ENCODE measurements at places on chromosomes 6 and 20.

DNA sequence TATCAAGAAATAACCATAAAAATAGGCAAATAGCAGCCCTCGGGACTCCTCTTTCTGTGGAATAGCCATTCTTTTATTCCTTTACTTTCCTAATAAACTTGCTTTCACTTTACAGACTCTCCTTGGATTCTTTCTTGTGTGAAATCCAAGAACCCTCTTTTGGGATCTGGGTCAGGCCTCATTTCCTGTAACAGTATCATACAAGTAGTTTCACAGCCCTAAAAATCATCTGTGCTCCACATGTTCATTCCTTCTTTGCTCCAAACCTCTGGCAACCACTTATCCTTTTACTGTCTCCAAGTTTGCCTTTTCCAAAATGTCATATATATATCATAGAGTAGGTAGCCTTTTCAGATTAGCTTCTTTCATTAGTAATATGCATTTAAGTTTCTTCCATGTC lies 13.5 kb upstream of the NT5E start:
- no peak for DNase-seq

GRCh38 chr6:158552055-158552795 lies 7.7 kb upstream of the TMEM181 start:
- DNase-seq: peak; percentile 27

DNA sequence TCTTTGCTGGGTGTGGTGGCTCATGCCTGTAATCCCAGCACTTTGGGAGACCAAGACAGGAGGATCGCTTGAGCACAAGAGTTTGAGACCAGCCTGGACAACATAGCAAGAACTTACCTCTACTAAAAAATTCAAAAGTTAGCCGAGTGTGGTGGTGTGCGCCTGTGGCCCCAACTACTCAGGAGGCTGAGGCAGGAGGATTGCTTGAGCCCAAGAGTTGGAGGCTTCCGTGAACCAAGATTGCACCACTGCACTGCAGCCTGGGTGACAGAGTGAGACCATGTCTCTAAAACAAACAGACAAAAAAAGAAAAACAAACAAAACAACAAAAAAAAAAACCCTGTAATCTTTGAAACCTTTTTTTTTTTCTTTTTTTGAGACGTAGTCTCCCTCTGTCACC lies 67.5 kb downstream of the CAP2 start:
- DNase-seq: no peak

DNA sequence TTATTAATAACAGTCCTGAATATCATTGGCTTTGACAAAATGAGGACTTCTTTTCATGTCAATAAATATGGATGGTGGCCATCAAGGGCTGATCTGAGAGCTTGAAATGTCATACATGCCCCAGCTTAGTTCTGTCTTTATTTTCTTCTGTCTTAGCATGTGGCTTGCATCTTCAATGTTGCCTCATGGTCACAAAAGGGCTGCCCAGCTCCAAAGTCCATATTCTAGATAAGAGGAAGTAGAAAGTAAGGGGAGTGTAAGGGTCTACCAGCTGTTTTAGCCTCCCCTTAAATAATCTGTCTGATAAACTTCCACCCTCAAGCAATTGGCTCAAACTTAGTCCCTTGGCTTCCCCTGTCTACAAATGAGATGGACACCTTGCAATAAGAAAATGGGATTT lies 14.2 kb downstream of the BTN2A1 start:
- DNase-seq: no peak

GRCh38 chr20:16821211-16822089 lies 73.3 kb downstream of the OTOR start:
- peak; percentile 39 for DNase-seq

GRCh38 chr6:54403096-54403495 lies 94.9 kb downstream of the TINAG start:
- DNase-seq: no peak

DNA sequence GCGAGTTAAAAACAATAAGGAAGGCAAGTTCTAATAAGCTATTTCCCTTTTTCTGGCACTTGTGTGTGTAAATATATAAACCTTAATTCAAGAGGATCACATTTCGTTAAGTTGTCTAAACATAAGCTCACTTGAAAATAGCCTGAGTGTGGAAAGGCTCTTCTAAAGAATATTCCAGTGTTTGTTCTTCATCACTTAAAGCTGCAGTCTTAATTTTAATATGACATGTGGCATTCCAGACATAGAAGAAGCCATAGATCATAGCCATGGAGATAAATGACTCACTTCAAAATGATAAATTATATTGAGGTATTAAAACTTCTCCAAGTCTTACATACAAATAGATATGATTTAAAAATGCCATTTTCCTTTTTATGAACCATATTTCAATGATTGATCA lies 42.1 kb downstream of the IYD start:
- DNase-seq: no peak

DNA sequence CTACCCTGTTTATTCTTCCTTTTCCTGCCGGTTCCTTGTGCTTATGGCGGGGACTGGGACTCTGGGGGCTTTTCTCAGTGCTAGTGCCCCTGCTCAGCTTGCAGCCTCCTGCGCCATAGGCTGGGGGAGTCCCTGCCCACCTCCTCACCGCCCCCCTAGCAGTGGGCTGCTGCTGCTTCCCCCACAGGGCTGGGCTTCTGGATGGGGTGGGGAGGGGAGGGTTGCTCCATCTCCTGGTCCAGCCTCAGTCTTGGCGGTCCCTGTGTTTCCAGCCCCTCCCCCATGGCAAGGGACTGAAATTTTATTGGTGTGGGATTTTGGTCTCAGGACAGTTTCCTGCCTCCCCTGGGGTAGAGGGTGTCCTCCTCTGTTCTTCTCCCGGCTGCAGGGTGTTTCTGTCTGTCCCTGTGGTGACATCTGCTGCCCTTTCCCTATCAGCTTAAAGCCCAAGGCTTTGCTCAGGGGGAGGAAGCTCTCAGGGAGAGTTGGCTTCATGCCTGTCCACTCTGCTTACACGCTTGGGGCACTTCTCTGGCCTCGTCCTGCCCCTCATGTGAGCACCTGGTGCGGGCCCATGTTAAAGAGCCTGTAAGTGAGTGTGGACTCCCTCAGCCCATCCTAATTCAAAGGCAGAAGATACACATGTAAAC lies 100.6 kb downstream of the HIVEP1 start:
- no peak for DNase-seq

DNA sequence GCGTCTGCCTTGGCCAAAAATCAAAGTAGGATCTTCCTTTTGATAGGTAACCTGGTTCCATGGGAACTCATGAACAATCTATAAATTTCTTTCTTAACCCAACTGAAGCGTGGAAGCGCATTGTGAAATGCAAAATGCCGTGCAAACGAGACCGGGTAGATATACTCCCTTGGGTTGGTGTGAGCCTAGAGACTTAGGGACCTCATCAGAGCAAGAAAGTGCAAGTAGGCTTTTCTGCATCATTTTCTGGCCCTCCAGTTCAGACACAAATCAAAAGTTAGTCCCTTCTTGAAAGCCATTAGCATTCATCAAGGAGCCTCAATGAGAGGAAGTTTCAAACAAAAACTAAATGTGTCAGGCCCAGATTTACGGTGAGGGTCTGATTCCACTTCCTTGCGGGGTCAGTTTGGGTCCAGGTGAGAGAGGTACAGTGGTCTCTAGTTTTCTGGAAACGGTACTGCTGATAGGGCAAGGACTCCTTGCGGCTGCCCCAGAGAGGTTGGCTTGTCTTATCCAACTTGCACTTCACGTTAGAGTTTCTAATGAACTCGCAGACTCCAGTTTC lies 5.3 kb upstream of the ZNF184 start:
- no peak for DNase-seq

DNA sequence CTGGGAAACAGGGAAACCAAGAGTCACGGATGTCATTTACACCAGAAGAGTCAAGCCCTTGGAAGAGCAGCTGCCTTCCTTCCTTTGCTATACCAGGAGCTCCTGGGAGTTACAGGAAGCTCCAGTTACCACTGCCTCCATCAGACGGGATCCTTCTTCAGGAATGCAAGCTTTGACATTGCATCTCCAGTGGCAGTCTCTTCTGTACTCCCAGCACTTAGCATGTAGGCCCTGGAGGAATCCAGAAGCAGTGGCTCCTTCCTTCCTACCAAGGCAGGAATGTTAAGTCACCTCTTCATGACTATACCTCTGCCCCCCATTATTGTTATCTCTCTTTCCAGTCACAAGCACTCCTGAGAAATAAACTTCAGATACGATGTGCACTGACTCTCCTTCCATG lies 836.0 kb downstream of the MAFB start:
- no peak for DNase-seq

GRCh38 chr6:155970876-155971708 lies 515.5 kb upstream of the NOX3 start:
- DNase-seq: no peak

DNA sequence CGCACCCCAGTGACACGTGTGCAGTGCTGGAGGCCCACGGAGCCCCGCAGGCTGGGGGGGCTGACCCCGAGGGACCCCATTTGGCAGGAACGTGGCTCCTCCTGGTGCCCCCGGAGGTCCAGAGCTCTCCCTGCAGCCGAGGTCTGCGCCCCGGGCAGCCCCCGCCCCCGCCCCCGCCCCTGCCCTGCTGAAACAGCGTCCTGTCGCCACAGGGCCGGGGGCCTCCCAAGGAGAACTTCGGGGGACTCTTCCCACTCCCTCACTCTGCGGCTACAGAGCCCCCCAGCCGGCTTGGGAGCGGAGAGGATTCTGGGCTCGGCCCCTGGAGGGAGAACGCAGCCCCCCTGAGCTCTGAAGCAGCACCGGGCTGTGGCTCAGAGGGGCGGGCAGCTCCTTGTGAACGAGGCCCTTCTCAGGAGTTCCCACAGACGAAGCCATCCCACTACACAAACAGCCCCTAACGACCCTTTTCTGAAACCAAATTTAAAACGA lies 115.2 kb downstream of the DLL1 start:
- no peak for DNase-seq

DNA sequence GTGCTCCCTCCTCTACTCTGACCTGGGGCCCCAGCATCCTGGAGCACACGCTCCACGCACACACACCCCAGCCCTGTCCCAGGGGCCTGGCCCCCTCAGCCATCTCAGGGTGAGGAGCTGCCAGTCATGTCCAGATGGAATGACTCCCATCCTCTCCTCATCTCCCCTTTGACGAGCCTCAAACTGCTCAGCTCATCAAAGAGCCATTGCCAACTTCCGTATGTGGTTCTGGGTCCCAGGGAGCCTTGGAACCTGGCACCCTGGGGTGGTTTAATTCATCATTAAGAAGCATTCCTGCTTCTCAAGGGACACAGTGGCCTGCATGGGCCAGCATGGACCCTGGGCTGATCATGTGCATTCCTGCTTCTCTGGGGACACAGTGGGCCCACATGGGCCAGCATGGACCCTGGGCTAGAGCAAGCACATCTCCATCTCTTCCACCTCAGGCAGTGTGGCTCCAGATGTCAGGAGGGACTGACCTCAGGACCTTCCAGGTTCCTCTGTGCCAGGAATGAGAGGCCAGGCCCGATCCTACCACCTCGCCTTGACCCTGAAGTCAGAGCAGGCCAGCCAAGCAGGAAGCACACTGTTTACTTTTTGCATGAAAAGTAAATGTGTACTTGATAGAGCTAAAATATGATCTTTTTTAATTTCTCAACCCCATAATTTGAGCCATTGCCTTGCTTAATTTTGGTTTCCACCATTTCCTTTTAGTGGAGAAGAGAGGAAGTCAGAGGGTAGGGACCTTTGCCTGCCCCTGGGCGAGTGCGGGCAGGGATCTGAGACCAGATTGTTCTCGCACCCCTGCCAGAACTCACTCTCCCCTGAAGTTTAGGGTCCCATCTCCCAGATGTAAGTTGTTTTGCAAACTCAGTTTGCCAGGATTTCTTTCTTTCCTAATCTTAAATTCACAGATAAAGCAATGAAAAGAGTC lies 26.1 kb downstream of the SPATA2 start:
- DNase-seq: no peak

DNA sequence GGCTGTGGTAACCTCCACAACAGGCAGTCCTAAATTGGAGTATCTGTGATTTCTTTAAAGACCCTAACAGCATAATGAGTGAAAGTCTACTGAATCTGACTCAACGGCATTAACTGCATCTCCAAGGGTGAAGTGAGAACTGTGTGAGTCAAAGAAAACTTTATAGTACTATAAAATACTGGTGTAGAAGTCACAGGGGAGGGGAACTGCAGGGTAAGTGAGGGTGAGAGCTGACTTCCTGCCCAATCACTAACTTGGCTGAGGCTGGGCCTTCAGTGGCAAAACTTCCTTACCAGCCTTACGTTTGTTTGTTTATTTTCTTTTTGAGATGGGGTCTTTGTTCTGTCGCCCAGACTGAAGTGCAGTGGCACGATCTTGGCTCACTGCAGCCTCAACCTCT lies 109.8 kb downstream of the PTPRK start:
- DNase-seq: no peak

DNA sequence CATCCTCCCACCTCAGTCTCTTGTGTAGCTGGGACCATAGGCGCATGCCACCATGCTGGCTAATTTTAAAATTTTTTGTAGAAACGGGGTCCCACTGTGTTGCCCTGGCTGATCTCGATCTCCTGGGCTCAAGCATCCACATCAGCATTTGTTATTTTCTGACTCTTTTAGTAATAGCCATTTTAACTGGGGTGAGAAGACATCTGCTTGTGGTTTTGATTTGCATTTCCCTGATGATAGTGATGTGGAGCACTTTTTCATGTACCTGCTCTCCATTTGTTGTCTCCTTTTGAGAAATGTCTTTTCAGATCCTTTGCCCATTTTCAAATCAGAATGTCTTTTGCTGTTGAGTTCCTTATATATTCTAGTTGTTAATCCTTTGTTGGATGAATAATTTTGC lies 22.2 kb upstream of the TULP4 start:
- DNase-seq: no peak

DNA sequence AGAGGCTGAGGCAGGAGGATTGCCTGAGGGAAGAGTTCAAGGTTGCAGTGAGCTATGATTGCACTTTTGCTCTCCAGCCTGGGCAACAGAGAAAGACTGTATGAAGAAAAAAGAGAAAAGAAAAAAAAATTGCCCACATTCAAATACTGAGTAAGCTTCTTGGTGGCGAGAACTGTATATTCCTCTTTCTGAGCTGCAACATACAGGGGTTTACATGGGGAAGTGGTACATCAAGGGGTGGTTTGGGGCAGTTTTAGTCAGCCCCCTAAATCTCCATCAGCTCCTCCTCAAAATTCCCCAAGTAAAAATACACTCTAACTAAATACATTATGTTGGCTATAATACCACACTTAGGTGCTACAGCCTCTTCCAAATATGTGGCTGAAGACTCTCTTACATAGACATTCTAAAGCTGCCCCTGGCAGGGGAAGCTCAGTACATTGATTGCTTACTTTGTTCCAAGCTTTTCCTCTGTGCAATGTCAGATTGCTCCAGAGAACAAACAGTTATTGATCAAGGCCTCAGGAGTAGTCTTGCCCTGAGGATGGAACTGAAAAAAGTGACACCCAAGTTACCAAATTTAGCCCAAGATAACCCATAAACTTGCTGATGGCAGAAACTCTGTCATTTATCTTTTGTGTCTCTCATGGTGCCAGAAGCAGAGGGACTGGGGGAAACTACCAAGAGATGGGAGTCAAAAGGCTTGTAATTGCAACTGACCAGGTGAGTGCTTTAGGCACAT lies 107.4 kb upstream of the RIPOR2 start:
- no peak for DNase-seq
